Small intestine (tissue), 16 donors: ENCODE measurements at places on chromosomes 2 and 18. TPM values are rescaled to one million over a fixed set of nuclear protein-coding genes. Genes with fewer than 3 reads are reported as not detected.

SLC35F6 gene
- 5.8 TPM for polyA plus RNA-seq

PPM1G gene
- 45.4 TPM for polyA plus RNA-seq

ATF2 gene
- polyA plus RNA-seq = 11.6 TPM

CASP10 gene
- polyA plus RNA-seq = 14.9 TPM

FAM161A gene
- 6.8 TPM for polyA plus RNA-seq

FASTKD2 gene
- polyA plus RNA-seq = 34.8 TPM

TMEM182 gene
- polyA plus RNA-seq = 7.0 TPM

GRCh38 chr2:227188292-227188691 is 23.9 kb downstream of the COL4A3 start:
- H3K4me1 ChIP-seq = no peaks in the 10 kb centered on the region
- H3K4me3 ChIP-seq = no peak overlapping the region
- H3K27me3 ChIP-seq = no peaks in the 10 kb centered on the region
- no peak for DNase-seq

DNA sequence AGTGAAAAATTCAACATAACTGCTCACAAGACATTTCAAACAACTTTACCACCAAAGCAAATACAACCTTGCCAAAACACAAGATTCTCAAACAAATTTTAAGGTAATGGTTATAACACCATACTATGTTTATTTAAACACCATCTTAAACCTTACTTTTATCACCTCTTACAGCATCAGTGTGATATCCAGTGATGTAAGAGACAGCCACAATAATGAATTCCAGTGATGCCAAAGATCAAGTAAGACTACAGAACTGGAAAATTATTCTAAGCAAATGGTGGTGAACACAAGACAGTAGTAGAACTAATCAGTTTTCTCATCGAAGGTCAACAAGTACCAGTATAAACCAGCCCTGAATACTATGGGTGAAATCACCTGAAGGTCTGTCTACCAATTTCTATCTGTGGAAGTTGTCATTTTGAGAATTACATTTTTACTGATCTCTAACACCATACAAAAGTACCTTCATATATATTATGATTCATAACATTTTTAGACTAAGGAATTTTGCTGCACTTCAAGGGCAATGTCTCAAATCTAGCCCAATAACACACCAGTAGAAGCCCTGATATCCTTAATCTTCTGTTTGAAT is 146.2 kb downstream of the RBMS1 start:
- H3K27me3 ChIP-seq = no peaks in the 10 kb centered on the region
- no peak for DNase-seq
- H3K27ac ChIP-seq = no peak overlapping the region
- peaks cover 4% of the 10 kb centered on the region for H3K36me3 ChIP-seq
- H3K4me1 ChIP-seq = peaks cover 9% of the 10 kb centered on the region

DNA sequence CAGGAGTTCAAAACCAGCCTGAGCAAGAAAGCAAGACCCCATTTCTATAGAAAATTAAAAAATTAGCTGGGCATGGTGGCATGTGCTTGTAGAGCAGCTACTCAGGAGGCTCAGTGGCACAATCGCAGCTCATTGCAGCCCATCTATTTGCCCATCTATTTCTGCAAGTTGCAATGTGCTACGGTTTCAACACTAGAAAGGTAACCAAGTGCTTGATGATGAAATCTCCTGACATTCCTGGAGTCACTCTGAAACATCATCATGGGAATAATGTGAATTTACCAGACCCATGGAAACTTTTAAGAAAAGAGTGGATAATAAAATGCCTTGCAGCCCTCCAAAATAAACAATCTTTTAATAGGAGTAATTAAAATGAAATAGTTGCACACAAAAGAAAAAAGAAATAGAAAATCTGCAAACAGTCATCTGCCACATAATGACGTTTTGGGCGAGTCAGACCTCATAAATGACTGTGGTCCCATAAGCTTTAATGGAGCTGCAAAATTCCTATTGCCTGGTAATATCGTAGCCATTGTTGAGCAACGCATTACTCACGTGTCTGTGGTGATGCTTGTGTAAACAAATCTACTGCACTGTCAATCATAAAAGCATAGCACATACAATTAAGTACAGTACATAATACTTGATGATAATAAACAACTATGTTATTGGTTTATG is 46.6 kb upstream of the AMMECR1L start:
- no peak overlapping the region for H3K4me3 ChIP-seq
- H3K27me3 ChIP-seq = no peaks in the 10 kb centered on the region
- DNase-seq = no peak
- H3K36me3 ChIP-seq = no peaks in the 10 kb centered on the region

GRCh38 chr2:74374509-74375205 is 5.5 kb downstream of the DCTN1 start:
- H3K27ac ChIP-seq = no peak overlapping the region
- H3K36me3 ChIP-seq = peaks cover 59% of the 10 kb centered on the region

- H3K4me3 ChIP-seq = no peak overlapping the region
- no peaks in the 10 kb centered on the region for H3K4me1 ChIP-seq
- H3K27me3 ChIP-seq = no peaks in the 10 kb centered on the region
- H3K27ac ChIP-seq = no peak overlapping the region
- peak; percentile 35 for DNase-seq
- H3K36me3 ChIP-seq = no peaks in the 10 kb centered on the region
Measured at GRCh38 chr18:34809451-34810072, 99.5 kb downstream of the DTNA start.

- no peaks in the 10 kb centered on the region for H3K36me3 ChIP-seq
- no peaks in the 10 kb centered on the region for H3K4me1 ChIP-seq
- no peaks in the 10 kb centered on the region for H3K27me3 ChIP-seq
- H3K4me3 ChIP-seq = no peak overlapping the region
Measured at GRCh38 chr18:69528435-69528834, 127.7 kb downstream of the DOK6 start.

DNA sequence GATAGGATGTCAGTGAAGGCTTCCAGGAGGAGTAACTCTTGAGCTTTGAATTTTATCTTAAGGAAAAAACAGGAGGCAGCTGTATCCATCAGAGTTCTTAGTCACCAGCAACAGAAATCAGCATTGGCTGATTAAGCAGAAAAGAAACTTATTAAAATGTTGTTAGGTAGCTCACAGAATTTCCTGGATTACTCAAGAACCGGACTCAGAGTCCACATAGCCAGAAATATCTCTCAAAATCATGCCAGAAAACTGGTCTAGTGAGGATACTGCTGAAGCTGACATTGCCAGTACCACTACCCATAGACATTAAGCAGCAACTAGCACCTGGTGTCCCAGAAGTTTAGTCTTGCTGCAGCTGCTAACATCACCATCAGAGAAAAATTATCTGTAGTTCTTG is 10.1 kb upstream of the AFTPH start:
- no peaks in the 10 kb centered on the region for H3K4me1 ChIP-seq
- H3K36me3 ChIP-seq = no peaks in the 10 kb centered on the region
- no peak for DNase-seq

DNA sequence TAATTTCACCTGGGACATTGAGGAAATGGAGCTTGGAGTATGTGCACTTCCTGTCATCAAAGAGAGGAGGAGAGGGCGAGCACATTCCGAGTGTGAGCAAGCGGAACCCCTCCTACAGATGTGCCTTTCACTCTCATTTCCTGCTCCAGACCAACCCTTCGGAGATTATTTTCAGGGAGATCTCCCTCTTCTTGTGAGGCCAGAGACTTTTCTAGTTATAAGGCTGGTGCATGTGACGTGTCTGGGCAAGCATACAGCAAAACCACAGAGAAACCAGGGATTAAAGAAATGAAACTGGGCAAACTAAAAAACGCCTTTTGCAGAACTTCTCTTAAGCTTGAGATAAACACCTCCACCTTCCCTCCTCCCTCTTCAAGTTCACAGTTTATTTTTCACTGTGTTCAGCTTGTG is 409.2 kb upstream of the TCF4 start:
- DNase-seq = no peak
- H3K4me1 ChIP-seq = peaks cover 2% of the 10 kb centered on the region
- no peak overlapping the region for H3K27ac ChIP-seq

GRCh38 chr18:6874315-6874714 is 144.8 kb downstream of the ARHGAP28 start:
- H3K4me1 ChIP-seq = no peaks in the 10 kb centered on the region
- no peak overlapping the region for H3K27ac ChIP-seq

- H3K36me3 ChIP-seq = no peaks in the 10 kb centered on the region
- H3K4me3 ChIP-seq = no peak overlapping the region
- no peaks in the 10 kb centered on the region for H3K4me1 ChIP-seq
- no peak for DNase-seq
Measured at GRCh38 chr18:28826107-28826506, 649.2 kb upstream of the CDH2 start.

- H3K27me3 ChIP-seq = no peaks in the 10 kb centered on the region
- H3K4me3 ChIP-seq = no peak overlapping the region
- H3K27ac ChIP-seq = no peak overlapping the region
- no peak for DNase-seq
- H3K4me1 ChIP-seq = no peaks in the 10 kb centered on the region
Measured at GRCh38 chr2:8080063-8080462, 601.8 kb upstream of the ID2 start.

- H3K27ac ChIP-seq = peak overlapping the region; percentile 92
- peaks cover 2% of the 10 kb centered on the region for H3K36me3 ChIP-seq
- H3K27me3 ChIP-seq = no peaks in the 10 kb centered on the region
- no peak for DNase-seq
- peaks cover 23% of the 10 kb centered on the region for H3K4me1 ChIP-seq
Measured at GRCh38 chr2:160388464-160389263, 104.9 kb downstream of the RBMS1 start.

DNA sequence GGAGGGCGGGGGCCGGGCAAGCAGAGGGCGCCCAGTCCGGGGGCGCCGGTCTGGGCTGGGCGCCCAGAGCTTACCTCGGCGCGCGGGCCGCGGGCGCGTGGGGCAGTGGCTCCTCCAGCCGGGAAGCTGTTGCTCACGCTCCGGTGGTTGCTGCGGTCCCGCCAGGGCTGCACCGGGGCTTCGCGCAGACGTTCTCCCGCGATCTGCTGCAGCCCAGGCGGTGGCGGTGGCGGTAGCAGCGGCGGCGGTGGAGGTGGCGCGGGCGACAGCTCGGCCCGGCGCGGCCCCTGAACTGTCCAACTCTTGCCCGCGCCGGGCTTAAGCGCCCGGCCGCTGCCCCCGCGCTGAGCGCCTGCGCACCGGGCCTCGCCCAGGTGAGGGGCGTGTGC is 391 bp downstream of the ZNF385B start:
- DNase-seq = peak; percentile 31
- no peaks in the 10 kb centered on the region for H3K4me1 ChIP-seq
- no peak overlapping the region for H3K27ac ChIP-seq
- peak overlapping the region; percentile 30 for H3K4me3 ChIP-seq

GRCh38 chr2:26448651-26449050 is 29.3 kb downstream of the OTOF start:
- H3K36me3 ChIP-seq = no peaks in the 10 kb centered on the region
- no peak overlapping the region for H3K27ac ChIP-seq
- H3K27me3 ChIP-seq = no peaks in the 10 kb centered on the region

DNA sequence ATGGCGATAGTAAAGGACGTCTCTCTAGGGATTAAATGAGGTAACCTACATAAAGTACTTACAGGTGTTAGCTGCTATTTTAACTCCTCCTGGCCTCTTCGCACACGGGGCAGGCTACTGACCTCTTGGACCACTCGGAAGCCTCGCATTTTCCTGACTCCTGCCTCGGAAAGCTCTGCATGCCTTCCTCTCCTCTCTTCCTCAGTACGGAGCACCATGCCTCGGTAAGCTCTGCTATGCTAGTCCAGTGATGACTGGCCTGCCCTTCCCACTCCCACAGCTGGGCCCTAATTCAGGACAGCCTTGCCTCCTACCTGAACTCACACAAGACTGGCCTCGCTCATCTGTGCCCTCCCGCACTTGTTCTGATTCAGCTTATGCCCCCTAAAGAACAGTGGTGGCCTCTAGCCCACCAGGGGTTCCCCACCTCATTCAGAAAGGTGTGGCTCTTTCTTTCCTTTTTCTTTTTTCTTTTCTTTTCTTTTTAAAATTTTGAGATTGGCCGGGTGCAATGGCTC is 22.7 kb upstream of the HPCAL1 start:
- H3K36me3 ChIP-seq = no peaks in the 10 kb centered on the region
- peaks cover 8% of the 10 kb centered on the region for H3K4me1 ChIP-seq
- H3K27ac ChIP-seq = no peak overlapping the region
- DNase-seq = no peak
- no peaks in the 10 kb centered on the region for H3K27me3 ChIP-seq

DNA sequence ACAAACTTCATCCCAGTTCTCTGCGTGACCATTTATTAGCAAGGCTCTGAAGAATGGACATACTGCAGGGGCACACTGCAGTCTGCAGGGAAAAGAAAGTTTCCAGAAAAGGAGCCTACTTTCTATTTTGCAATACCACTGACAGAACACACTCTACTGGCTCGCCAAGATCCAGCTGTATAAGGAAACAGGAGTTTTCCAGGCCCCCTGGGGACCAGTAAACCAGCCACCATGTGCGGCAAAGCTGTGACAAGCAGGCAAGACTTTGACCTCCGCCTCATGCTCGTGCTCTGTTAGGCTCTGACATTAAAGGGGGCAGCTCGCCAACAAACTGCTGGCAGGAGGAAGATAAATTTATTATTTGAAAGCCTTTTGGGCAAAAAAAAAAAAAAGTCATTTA is 67.3 kb downstream of the CCBE1 start:
- H3K36me3 ChIP-seq = no peaks in the 10 kb centered on the region
- H3K27ac ChIP-seq = no peak overlapping the region
- no peak for DNase-seq
- no peak overlapping the region for H3K4me3 ChIP-seq
- no peaks in the 10 kb centered on the region for H3K4me1 ChIP-seq

- no peak for DNase-seq
- no peak overlapping the region for H3K4me3 ChIP-seq
Measured at GRCh38 chr2:219142329-219142728, 18.3 kb downstream of the NHEJ1 start.

- H3K4me3 ChIP-seq = no peak overlapping the region
- H3K27ac ChIP-seq = no peak overlapping the region
- DNase-seq = no peak
Measured at GRCh38 chr2:112722816-112723546, 2.2 kb downstream of the NT5DC4 start.

GRCh38 chr2:47456851-47457250 is 53.9 kb downstream of the MSH2 start:
- no peak overlapping the region for H3K4me3 ChIP-seq
- H3K36me3 ChIP-seq = peaks cover 6% of the 10 kb centered on the region
- no peak overlapping the region for H3K27ac ChIP-seq
- H3K27me3 ChIP-seq = no peaks in the 10 kb centered on the region
- no peak for DNase-seq

DNA sequence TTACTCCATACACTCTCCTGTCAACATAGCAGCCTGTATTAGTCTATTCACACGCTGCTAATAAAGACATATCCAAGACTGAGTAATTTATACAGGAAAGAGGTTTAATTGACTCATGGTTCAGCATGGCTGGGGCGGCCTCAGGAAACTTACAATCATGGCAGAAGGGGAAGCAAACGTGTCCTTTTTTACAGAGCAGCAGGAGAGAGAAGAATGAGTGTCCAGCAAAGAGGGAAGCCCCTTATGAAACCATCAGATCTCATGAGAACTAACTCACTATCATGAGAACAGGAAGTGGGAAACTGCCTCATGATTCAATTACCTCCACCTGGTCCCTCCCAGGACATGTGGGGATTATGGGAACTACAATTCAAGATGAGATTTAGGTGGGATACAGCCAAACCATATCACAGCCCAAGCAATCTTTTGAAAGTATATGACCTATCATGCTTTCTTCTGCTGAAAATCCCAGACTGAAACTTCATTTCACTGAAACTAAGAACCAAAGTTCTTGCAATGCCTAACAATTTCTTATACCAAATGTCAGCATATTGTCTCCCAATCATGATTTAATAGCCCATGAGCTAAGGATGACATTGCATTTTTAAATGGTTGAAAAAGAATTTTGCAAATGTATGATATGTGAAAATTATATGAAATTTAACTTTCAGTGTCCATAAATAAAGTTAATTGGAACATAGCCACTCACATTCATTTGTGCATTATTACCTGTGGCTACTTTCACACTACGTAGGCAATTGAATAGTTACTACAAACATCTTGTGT is 686.8 kb upstream of the ZEB2 start:
- H3K4me3 ChIP-seq = no peak overlapping the region
- no peaks in the 10 kb centered on the region for H3K4me1 ChIP-seq
- no peaks in the 10 kb centered on the region for H3K27me3 ChIP-seq
- no peaks in the 10 kb centered on the region for H3K36me3 ChIP-seq
- DNase-seq = no peak
- H3K27ac ChIP-seq = no peak overlapping the region
